ENCODE measurements at places on chromosomes 7 and 10.

DNA sequence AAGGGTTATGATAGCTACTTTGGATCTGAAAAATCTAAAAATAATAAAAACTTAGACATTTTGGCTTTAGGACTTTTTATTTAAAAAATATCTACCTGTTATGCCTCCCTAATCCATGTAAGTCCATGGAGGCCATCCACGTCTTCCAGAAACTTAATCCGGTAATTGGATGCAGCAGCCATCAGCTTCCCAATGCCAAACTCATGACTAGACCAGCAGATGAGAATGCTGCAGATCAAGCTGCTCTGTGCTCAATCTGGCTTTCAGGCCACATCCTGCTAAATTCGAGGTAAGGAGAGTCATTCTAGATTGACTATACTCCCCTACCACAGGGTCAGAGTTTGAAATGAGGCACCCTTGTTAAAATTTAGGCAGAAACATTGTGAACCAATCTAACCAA, 168.5 kb upstream of the TCERG1L start:
- no peak for DNase-seq

- no peak for DNase-seq
These were observed 2.8 kb upstream of the REPIN1 start for GRCh38 chr7:150365673-150366398.

DNA sequence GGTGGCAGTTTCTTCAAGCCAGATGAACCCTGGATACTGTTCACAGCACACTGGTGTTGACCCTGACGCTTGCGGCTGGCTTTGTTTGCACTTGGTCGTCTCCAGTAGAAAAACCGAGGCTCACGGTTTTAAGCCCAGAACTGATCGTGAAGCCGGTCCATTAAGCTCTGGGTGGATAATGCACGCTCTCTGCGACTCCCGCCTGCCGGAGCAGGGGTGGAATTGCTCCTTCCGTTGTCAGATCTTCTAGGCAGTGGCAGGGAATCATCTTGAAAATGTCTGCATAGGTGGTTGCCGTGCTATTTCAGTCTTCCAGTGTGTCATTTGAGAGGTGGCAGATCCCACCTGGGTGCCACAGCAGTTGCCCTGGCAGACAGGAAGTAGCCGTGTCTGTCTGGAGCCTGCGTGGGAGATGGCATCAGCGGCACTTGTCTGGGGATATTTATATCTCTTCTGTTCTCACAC, 35.9 kb upstream of the AP5Z1 start:
- DNase-seq: no peak

DNA sequence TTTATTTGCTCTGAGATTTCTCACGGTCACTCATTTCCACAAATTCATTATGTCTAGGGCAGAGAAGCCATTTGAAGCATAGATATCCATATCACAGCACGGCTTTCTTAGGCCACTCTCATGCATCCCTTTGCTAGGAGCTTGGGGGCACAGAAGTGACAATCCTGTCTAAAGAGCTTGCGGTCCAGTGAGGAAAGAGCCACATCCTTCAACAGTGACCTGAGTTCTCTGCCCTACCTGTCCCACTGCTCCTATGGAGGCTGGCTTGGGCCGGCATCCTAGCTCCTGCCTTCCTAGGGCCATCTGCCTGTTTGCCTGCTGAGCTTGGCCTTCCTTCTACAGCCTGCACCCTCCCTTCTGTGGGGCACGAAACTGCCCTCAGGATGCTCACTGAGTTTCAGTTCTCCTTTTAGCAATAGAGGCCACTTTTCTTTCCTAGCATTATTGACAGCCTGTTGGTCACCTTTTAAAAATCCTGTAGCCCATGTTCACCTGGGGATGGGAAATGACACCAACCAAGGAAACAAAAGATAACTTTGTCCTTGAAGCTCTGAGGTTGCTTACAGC, 212.1 kb upstream of the GRB10 start:
- DNase-seq: no peak

GRCh38 chr10:43939389-43939938, 290.8 kb upstream of the ZNF32 start:
- DNase-seq: no peak

DNA sequence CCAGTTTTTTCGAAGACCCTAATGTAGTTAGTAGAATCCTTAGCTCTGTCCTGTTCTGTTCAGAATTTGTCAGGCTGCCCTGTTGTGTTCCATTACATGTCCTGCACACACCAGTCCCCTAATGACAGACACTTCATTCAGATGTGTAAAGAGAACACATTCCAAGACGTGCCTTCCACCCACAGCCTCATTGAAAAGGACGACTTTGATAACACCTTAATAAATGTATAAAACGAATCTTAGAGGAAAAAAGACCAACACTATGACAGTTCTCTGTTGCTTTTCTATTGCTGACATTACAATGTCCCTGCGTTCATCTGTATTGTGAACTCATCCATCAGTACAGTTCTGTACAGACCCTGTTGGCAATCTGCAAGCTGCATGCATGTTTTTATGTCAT, 3.5 kb downstream of the LRRTM3 start:
- DNase-seq: no peak

- DNase-seq: no peak
These were observed 127.2 kb upstream of the PODXL start for GRCh38 chr7:131683536-131684125.

GRCh38 chr7:2725178-2726105, 37.4 kb downstream of the AMZ1 start:
- no peak for DNase-seq

DNA sequence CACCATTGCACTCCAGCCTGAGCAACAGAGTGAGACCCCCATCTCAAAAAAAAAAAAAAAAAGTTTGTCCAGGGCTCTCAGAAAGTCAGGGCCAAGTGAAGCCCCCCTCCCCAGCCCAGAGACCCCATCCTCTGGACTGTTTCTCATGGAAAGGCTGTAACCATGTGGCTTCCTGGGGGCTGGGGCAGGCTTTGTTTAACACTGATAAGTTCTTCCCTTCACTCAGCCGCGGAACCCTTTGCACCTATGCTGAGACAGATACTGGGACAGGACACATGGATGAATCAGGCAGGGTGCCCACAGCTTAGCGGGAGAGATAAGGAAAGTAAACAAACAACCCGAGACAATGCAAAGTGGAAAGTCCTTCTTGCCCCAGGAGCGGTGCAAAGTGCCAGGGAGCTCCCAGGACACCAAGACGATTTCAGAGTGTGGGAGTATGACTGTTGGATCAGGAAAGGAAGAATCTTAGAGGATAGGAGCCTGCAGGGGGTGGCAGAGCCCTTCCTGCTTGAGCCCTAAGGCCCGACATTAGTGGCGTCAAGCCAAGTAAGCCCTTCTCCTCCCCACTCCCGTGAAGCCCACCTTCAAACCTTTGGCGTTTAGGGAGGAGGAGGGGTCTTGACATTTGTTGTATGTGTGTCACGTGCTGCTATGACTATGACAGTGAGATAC, 11.6 kb downstream of the MLXIPL start:
- no peak for DNase-seq

DNA sequence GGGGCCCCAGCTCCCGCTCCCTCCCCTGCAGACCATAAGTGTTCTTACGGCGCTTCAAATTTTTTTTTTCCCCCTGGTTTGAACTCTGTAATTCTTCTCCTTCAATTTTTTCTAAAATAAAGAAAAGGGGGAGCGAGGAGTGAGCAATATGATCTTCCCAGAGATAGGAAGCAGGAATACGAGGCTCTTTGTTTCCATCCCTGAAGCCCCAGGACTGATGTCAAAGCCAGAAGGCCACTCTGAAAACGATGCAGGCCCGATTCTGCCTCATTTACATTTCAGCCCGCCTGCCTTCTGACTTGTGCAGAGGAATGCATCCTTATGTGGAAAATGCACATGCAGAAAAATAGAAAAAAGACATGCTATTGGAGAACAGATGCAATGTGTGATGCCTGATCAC, 401.5 kb upstream of the MKI67 start:
- no peak for DNase-seq

DNA sequence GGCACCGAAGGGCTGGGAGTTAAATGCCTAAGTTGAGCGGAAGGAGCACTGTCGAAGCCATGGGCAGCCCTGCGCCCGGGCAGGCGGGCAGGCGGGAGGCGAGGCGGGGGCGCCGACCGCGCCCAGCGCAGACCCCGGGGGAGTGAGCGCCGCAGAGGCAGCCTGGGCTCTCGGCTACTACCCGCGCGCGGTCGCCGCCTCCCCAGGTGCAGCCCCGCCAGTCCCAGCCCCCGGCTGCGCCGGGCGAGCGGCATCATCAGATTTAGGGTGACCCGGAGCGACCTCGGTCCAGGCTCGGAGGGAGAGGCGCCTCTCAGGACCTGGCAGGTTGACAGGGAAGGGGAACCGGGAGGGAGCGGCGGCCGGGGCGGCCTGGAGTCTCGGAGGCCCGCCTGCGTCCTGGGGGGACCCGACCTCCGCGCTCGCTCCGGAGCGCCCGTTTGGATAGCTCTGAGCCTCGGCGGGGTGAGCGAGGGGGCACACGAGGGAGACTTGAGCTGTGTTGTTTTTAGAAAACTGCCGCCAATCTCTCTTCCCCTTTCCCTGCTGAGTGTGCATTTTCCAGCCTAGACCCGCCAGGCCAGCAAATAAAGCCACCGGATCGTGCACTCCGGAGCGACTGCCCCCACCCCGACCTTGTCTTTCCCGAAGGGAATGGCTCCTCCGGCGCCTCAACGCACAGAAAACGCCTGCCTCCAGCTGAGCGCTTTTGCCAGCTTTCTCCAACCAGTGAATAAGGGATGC, 2.3 kb upstream of the NRP1 start:
- DNase-seq: no peak

Measured in NCI-H446 (cell line).